Motor neuron (in vitro differentiated cells): ENCODE measurements at places on chromosomes 2 and 18. TPM values are rescaled to one million over a fixed set of nuclear protein-coding genes. Genes with fewer than 3 reads are reported as not detected.

Gene UGT1A6
- total RNA-seq = 1.2 and 1.3 TPM in 2 replicates

Gene GULP1
- 10.3 and 12.0 TPM in 2 replicates for total RNA-seq

Gene MFSD2B
- total RNA-seq = 1.2 and 1.5 TPM in 2 replicates

Gene TBR1
- total RNA-seq = 0.27 and 1.3 TPM in 2 replicates

Gene LYG1
- total RNA-seq = 1.1 and 2.0 TPM in 2 replicates

Gene RBM44
- 0.38 and 0.56 TPM in 2 replicates for total RNA-seq

Gene LYPD1
- 26.6 and 28.8 TPM in 2 replicates for total RNA-seq

Gene ZNF521
- 2.6 and 12.2 TPM in 2 replicates for total RNA-seq

Gene SLC14A1
- total RNA-seq = 0.14 and 0.21 TPM in 2 replicates

Gene CTDSP1
- 6.1 and 6.3 TPM in 2 replicates for total RNA-seq

Gene PNO1
- total RNA-seq = 35.8 and 39.9 TPM in 2 replicates

Gene SNED1
- total RNA-seq = 1.8 and 2.2 TPM in 2 replicates

Gene CTNNA2
- 41.8 and 47.8 TPM in 2 replicates for total RNA-seq
